ENCODE measurements at places on chromosomes 6 and 20.

- DNase-seq: no peak
Observed at GRCh38 chr20:15379681-15380296, 1042.4 kb upstream of the FLRT3 start.

- DNase-seq: no peak
Observed at GRCh38 chr20:38040276-38040675, 6.7 kb downstream of the RPRD1B start.

GRCh38 chr6:26379740-26380139 lies 3.2 kb upstream of the BTN2A2 start:
- DNase-seq: no peak

DNA sequence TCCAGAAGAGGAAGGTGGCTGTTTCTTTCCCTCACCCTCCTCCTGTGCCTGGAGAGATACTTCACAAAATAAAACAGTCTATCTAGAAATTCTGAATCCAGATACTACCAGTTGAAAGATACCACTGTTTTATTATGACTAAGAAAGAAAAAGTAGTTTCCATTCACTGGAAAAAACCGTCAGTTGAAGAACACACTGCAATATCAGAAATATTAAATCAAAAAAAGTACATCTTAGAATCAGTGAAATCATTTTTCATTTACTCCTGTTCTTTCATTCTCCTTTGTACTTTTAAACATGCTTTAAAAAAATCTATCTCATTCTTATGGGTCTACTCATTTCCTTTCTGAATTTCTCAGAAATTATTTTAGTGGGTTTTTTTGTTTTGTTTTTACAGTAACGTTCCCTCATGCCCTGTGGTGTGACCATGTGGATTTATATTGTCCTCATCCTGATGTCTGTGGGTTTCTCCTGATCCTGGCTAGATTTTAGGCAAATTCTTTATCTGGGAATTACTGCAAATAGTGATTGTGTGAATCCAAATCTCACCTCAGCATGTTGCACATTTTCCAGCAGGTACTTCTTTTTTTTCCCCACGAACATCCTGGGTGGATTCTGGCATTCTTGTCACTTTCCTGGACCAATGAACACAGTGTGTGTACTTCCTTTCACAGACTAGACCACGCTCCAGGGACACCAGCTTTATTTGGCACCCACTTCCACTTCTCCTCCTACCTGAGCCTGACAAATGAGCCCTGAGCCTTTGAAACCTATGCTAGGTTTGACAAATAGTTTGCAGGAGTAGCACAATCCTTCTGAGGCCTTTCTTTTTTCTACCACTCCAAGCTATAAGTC lies 114.0 kb upstream of the LAMP5 start:
- DNase-seq: no peak

DNA sequence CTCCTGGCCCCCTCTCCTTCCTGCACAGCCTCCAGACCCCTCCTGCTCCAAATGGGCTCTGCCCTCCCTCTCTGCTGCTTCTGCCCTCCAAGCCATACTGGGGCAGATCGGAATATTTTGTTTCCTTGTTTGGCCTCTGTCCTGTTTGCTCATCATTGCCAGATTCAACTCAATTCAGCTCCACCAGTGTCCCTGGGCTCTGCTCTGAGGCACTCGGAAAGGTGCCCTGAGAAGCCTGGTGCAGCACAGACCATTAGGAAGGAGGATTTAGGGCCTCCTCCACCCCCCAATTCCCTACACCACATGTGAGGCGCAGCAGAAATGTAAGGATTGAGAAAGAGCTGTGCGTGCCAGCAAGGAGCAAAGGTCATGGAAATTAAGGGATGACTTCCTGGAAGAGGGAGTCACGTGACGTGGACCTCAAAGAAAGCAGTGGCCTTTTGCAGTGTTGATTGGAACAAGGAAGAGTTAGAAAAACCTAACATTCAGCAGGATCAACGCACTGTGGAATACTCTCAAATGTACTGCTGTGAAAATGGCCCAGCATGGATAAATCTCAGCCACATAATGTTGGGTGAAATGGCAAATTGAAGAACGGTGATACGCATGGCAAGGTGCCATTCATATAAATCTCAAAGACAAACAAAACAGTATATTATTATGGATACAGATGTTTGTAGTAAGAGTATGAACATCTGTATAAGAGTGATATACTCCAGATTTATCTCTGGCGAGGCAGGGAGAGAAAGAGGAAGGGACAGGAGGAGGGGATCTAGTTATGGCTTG lies 229.5 kb upstream of the RNF24 start:
- DNase-seq: no peak

- no peak for DNase-seq
Observed at GRCh38 chr6:35376281-35376680, 33.9 kb downstream of the PPARD start.

Measured in stimulated activated CD8-positive, alpha-beta memory T cell treated with anti-CD3 and anti-CD28 coated beads, Interleukin-4, amount 100 ng/mL, for 1 hour (primary cell).